ENCODE measurements at places on chromosomes 5 and 9. TPM values are rescaled to one million over a fixed set of nuclear protein-coding genes. Genes with fewer than 3 reads are reported as not detected.

GRCh38 chr5:395156-395920 is 47.6 kb upstream of the EXOC3 start:
- peak; percentile 43 for DNase-seq

GRCh38 chr9:117682955-117683710 is 21.1 kb upstream of the TLR4 start:
- no peak for DNase-seq

DNA sequence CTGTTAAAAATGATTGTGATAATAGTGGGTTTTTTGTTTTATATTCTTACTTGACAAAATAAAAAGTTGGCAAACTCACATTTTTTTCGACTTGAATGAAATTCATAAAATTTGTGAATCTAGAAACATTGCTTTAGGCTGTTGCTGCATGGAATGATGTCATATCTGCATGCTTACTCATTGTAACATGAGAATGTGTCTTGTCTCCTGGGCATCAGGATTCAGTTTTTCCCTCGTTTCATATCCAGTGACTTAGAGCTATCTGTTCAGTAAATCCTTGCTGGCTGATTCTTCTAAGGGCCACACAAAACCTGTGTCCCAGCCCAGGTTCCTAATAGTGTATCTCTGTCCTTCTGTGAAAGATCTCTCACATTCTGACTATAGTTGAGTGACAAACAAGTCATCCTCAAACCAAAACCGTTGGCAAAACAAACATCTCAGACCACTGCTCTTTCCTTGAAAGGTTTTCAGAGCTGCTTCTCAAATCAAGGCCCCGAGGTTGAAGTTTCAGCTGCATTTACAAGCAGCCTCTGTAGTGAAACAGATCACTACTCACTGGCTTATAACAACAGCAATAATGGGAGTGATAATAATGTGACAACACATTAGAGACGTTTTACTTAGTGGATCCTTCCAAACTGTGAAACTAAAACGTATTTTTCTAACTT is 95.0 kb downstream of the NPR3 start:
- DNase-seq, result no peak

GRCh38 chr5:109950634-109951033 is 260.9 kb downstream of the MAN2A1 start:
- DNase-seq, result no peak

- no peak for DNase-seq
These were observed 1.3 kb downstream of the RANBP3L start for GRCh38 chr5:36300191-36300926.

- DNase-seq, result no peak
These were observed 79.2 kb downstream of the SEMA5A start for GRCh38 chr5:9466697-9467096.

GRCh38 chr9:114894609-114895433 is 35.6 kb downstream of the TNFSF8 start:
- DNase-seq, result no peak

- DNase-seq, result no peak
These were observed 1271.3 kb downstream of the EFNA5 start for GRCh38 chr5:106399391-106399790.

DNA sequence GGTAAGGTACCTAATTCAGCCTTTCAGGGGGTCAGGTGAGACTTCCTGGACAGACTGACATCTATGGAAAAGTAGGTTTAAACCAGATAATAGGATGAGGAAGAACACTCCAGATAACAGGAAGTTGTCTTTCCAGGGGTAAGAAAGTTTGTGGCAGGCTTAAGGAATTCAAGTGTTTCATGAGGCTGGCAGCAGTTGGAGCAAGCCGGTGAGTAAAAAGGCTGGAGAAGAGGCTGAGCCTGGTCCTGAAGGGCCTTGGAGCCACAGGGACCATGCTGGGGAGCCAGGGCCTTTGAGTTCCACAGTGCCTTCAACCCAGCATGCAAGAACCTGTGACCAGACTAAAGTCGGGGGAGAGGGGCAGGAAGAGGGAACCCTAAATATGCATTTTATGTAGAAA is 353.4 kb downstream of the SPOCK1 start:
- no peak for DNase-seq

GRCh38 chr9:105507096-105507790 is 50.7 kb upstream of the FKTN start:
- DNase-seq, result no peak

- no peak for DNase-seq
These were observed 214.5 kb downstream of the SEC61B start for GRCh38 chr9:99436616-99437015.

GRCh38 chr5:126924331-126925033 is 105.9 kb downstream of the MARCHF3 start:
- DNase-seq, result no peak

- DNase-seq, result no peak
These were observed 124.9 kb upstream of the ZNF608 start for GRCh38 chr5:124871303-124871702.

DNA sequence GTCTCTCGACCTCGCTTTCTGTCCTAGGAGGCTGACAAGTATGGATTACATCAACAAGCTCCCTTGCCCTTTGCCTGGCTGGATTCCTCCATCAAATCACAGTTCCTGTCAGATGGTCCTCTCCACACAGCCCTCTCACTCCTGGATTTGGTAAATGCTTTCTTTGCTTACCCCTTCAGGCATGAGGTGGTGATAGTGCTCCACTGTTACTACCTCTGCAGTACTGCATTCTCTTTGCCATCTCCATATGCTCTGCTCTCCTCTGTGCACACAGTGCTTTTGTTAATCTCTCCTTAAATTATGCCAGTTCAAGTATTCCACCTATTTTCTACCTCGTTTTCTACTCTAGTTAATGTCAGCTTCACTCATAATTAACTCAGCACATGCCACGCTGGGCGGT is 279.2 kb downstream of the DMAC1 start:
- no peak for DNase-seq

DNA sequence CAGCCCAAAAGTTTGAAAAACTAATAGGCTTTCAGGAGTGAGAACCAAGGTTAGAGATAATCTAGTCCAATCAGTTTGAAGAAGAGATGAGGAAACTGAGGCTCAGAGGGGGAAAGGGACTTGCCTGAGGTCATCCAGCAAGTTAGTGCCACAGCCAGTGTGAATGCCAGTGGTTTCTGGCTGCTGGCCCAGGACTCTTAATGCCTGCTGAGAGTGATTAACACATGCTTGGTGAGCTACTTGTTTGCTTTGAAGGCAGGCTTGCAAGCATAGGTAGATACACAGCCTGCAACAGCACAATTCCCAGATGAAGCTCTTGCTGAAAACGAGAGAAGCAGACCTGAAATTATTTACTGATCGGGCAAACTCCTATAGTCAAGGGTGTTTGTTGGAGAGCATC is 591.6 kb upstream of the SGCD start:
- no peak for DNase-seq

ZFAND5 gene
- 138 TPM for total RNA-seq

ADAMTS6 gene
- total RNA-seq, result 11.5 TPM

TAF11L12 gene
- total RNA-seq, result not detected

SLCO6A1 gene
- 0.75 TPM for total RNA-seq

Data from aorta (tissue), 5 donors.